ENCODE measurements at places on chromosomes 4 and X.

DNA sequence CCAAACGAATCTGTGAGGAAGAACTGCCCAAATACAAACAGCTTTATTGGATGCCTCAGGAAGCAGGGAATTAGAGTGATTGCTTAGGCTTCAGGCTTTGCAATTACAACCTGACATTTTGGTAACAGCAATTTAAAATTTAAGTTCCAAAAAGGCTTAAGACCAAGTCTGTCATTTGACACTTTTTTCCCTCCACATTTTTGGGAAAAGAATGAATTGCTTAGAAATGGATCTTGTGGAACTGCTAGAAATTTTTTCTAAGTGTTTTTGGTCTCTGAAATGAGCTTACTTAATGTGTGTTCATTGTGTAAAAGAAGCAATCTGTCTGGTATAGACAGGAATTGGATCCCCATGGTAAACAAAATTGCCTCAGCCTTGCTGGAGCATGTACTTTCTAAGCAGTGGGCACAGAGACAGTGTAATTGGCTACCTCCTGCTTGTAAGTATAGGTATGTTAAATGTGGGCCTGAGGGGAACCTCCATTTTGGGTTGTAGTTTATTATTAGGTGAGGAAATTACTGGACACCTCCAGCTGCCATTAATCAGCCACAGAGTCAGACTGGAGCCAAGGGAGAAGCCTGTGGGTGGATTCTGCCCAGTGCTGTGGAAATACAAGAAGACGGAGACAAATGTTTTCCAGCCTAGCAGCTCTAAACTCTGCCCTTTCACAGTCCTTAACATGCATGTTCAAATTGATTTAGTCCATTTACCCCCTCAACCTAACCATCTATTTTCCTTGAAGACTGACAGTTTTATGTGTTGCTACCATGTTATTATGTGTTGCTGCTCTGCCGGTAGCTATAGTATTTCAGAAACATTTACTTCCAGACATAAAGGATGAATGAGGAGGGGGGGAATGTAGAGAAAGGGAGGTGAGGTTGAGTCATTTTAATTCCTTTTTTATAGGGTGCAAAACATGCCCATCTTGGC lies 473.0 kb downstream of the SPRY1 start:
- no peak for DNase-seq

- no peak for DNase-seq
Measured at GRCh38 chr4:119026662-119027444, 108.8 kb upstream of the MYOZ2 start.

- no peak for DNase-seq
Measured at GRCh38 chr4:169437299-169438047, 166.7 kb upstream of the SH3RF1 start.

DNA sequence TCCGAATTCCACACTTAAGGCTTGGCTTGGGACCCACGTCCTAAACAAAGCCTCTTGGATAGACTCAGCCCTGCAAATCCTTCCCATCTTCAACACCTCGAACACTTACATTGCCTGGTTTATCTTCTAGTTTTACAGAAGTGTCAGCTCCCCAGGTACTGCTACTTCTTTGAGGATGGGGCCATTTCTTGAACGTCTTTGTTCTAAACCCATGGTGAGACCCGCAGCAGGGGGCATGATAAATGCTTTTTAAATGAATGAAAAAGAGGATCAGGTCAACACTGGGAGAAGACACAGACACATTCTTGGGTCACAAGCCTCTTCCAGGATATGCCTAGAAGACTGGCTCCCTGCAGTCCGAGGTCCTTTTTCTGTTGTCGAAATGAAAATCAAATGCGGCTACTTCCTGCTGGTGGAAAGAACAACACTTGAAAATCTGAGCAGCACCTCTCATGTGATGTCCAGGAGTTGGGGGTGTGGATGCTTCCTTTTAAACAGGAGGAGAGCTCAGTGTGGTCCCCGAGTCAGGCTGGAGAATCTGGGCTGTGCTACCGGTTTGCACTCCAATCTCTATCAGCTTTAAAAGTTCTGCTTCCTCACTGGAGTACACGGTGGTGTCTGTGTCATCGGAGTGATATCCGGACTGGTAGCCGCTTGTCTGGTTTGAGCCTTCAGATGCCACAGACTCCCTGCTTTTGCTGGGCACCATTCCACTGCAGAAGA lies 45.8 kb downstream of the KDR start:
- DNase-seq = no peak

GRCh38 chrX:2538031-2538757 lies 37.4 kb upstream of the DHRSX start:
- DNase-seq = no peak

DNA sequence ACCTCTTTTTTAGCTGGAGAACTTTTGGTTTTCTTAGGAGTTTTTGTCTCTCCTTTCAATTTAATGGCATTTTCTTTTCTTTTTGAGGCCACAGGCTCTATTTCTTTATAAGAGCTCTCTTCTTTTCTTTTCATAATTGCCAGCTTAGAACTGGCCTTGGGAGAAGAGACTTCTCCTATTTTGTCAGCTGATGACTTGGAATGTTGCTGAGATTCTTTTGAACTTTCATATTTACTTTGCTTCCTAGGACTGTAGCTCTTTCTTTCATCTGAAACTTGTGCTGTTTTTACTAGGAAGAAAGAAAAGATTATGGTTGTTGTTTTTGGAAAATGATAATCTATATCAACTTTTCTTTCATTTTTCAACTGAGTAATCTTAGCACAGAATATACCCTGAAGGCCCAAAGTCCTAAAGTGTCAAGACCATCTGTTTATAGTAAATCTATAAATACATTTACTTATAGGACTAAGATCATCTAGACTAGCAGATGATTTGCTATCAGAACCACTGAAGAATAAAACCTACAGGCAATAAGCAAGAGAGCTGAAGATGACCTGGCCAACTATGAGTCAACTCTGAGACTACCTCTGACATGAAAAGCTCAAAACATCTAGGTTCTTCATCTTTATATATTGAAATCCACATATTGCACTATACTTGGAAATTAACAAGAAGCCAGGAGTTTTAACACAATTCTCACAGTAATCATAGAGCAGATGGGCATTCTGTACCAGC lies 45.6 kb downstream of the RFC1 start:
- no peak for DNase-seq

DNA sequence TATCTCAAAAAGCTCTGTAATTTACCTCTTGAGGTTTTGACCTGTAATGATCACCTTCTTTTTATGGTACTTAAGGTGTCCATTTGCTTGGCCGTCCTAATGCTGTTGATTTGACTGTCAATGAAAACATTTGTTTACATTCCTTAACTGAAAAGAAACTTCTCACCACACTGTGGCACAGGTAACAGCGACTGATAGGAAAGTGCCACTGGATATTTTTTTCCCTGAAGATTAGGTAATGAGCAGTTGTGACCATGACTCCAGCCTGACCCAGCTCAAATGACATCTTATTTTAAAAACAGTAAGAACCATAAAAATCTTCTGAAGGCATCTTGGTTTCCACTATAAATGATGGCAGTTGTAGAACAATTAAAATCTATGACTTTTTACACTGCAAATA lies 87.6 kb downstream of the HHIP start:
- DNase-seq = no peak

- no peak for DNase-seq
Measured at GRCh38 chr4:182939680-182940079, 22.5 kb upstream of the DCTD start.

- no peak for DNase-seq
Measured at GRCh38 chr4:81647388-81647787, 175.7 kb upstream of the RASGEF1B start.

- DNase-seq = no peak
Measured at GRCh38 chr4:86564795-86565194, 29.3 kb upstream of the PTPN13 start.

DNA sequence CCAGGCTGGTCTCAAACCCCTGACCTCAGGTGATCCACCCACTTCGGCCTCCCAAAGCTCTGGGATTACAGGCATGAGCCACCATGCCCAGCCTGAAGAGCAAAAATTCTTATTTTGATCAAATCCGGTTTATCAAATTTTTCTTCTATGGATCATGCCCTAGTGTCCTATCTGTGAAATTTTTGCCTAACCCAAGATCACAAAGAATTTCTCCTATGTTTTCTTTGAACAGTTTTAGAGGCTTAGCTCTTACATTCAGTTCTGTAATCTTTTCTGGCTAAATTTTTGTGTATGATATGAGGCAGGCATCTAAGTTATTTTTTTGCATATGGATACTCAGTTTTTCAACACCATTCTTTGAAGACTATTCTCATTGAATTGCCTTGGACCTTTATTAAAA lies 27.4 kb downstream of the EDNRA start:
- no peak for DNase-seq

DNA sequence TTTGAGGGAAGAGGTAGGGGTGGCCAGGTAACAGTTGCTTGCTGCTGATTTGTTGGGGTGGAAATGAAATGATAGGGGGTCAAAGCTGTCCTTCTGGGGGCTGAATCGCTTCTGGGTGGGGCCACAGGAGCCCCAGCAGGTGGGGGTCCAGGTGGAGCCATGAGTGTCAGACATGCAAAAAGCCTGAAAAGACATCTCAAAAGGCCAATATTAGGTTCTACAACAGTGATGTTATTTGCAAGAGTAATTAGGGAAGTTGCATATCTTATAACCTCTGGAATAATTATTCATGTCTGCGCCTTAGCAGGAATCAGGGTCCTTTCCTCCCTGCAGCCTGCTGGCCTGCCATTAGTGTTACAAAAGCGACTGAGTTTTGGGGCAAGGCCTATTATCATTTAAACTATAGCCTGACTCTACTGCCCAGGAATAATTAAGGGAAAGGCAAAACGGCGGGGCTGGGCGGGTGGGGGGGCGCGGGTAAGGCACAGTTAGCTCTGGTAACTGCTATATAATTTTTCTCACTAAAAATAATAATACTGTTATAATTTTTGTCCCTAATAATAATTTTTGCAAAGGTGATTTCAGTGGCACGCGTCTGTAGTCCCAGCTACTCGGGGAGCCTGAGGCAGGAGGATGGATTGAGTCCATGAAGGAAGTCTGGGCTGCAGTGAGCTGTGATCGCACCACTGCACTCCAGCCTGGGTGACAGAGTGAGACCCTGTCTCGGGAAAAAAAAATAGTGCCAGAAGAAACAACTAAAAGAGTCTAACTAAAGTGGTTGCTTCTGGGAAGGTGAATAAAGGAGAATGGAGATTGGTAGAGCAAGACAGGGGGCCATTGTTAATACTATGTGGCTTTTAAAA lies 145.7 kb downstream of the MAGEB17 start:
- no peak for DNase-seq

DNA sequence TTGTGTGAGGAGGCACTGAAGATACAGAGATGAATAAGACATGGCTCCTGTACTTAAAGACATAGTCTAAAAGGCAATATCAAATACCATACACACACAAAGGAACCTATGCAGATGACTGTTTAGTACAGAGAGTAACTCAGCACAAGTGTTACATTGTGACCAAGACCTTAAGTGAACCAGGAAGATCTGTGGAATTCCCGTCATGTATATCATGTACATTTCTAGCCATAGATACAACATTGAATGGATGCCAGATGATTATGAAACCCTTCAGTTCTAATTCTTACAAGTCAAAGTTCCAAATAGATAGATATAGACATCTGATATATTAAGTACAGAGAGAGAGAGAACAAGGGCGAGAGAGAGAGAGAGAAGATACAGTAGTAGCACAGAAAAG lies 73.2 kb downstream of the PAK3 start:
- no peak for DNase-seq

GRCh38 chr4:2266181-2266580 lies 4.3 kb upstream of the MXD4 start:
- DNase-seq = no peak

GRCh38 chrX:105845631-105846030 lies 23.3 kb downstream of the NRK start:
- DNase-seq = no peak

- no peak for DNase-seq
Measured at GRCh38 chr4:173478913-173479283, 51.1 kb downstream of the HAND2 start.
